ENCODE measurements at places on chromosomes 5 and 9.

GRCh38 chr9:20290257-20290656, 332.0 kb downstream of the MLLT3 start:
- no peak for DNase-seq

- DNase-seq, result no peak
Observed at GRCh38 chr5:8227112-8227511, 358.2 kb downstream of the MTRR start.

- no peak for DNase-seq
Observed at GRCh38 chr9:99197987-99198386, 23.8 kb downstream of the ALG2 start.

- DNase-seq, result peak; percentile 49
Observed at GRCh38 chr9:20941174-20941690, 90.2 kb downstream of the HACD4 start.

DNA sequence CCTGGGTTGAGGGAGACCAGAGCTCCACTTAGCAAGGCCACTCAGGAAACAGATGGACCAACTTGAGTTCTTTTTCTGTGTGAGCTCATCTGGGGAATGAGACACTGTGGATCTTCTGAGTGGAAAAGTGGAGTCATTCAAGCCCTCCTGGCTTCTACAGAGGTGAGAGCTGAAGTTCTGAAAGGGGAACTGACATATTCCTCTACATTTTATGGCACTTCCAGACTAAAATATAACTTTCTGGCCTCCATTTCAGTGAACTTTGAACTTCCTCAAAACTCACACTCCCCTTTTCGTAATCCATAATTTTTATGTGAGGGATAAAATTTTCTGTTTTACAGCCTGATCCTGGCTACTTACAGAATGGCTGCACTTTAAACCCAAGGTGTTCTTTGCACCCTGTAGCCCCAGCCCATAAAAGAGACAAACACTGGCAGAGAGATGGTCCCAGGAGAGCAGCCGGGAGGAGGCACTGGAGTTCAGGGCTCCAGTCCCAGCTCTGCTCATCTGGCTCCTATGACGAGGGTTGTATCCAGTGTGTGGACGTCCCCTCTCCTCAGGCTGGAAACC, 10.8 kb downstream of the SPAAR start:
- DNase-seq, result no peak

All from RCC 7860 (cell line).